GM23248 (cell line): ENCODE measurements at places on chromosomes 5 and 9.

DNA sequence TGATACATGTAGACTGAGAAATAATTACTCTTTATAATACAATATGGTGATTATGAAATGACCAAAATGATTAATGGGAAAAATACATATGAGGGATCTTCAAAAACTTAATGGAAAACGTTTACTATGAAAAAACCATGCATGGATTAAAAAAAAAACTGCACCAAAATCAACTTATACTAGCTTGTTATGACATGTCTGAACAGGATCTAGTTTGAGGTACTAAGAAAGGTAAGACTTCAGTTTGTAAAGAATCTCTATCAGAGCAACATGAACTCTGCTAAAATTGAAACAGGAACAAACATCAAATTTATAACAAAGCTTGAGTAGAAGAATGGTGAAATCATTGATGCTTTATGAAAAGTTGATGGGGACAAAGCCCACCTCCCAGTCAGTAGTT lies 178.0 kb downstream of the SLIT3 start:
- no peak for DNase-seq

GRCh38 chr5:98975223-98975622 lies 46.4 kb upstream of the CHD1 start:
- no peak for DNase-seq

GRCh38 chr9:130421154-130421801 lies 23.5 kb upstream of the ASS1 start:
- DNase-seq, result no peak

DNA sequence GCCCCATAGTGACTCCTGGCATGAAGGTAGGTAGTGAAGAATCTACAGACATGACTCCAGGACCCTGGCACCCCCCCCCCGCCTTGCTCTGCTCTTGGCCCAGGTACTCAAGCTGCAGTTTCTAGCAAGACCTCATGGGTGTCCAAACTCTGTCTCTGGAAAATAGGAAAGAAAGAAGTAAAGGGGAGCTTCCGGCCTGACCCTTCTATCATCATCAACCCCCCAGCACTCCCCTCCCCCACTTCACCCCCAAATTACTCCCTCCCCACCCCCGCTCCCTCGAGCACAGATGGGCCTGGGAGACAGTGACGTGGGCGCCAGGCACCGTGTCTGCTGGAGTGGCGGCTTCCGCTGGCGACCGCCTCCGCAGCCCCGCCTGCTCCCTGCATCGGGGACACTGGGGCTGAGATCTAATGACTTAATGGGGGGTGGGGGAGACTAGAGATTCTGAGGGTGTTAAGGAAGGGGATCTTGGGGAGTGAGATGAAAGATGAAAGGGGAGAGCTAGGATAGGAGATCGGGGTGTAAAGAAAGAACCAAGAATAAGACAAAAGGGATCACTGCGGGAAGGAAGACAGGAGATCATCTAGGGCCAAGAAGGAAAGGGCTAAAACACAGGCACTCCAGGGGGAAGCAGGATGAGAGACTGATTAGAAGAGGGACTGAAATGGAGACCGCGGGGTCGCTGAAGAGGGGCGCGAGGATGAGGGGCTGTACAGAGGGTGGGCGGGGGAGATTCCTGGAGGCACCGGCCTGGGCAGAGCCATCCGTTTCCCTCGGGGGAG lies 1.1 kb upstream of the DNAJB5 start:
- peak; percentile 79 for DNase-seq

DNA sequence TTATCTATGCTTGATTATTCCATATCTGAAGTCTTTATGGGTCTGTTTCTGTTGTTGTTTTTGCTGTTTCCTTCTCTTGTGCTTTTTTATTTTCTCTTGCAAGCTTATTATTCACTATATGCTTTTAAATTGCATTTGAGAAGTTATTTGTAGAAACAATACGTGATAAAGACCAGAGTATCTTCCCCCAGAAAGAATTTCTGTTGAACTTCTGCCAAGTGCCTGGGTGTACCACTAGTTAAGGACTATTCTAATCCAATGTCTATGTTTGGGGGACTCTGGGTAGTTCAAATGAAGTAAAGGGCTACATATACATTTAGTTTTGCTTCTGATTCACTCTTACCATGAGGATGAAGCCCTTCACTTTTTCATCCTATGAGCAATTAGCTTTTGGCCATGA lies 54.3 kb downstream of the SLF1 start:
- DNase-seq, result no peak

DNA sequence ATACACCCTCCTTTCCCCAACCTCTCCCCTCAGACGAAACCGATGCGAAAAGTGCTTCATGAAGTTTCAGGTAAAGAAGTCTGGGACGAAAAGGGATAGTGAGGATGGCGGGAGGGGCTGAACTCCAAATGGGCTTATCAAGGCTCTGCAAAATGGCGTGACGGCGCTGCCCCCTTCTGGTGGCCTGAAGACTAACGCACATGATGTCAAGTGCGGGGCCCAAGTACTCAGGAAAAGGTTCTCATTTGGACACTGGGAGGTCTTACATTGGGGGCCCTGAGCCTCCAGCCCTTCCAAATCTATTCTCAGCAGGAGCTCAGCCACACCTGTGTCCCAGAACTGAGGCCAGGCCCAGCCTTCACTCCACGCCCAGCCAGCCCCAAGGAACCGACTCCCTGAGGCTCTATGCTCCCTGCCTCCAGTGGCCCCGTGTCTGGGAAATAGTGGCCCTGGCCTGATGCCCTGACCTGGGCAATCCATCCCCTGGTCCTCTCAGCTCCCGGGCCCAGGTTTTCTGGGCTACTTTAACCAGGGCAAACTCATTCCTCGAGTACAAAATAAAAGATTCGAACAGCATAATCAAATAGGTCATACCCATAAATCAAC lies 119.9 kb downstream of the KCNIP1 start:
- DNase-seq, result peak; percentile 69

DNA sequence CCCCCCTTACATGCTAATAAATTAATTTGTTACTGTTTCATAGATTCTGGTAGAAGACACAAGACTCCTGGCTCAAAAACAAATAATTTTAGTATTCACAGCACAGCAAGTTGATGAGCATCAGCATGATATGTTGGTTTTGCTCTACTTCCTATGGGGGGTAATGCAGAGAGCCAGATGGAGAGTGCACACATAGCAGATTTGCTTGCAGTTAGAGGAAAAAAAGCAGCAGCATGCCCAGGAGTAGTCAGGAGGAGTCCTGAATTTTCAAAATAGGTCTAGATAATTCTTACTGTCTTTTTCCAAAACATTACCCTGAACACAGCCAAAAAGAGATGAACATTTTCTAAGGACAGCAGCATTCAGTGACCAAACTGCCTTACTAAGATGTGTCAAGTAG lies 261.3 kb downstream of the COX7C start:
- DNase-seq, result no peak

DNA sequence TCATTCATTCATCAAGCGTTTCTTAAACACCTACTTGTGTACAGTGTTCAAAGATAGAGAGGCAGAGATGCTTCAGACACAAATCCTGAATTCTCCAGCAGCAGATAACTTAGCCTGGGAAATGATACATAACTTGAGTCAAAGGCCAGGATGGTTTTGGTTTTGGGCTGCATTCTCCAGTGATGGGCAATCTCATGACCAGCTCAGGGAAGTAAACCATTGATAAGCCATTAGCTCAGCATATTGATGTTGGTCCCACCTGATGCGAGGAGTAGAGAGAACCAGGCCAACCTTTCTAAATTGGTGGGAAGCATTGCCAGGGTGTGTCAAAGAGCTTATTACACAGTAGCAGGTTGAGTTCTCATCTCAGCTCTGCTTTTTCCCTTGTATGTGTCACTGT lies 53.0 kb downstream of the SH3RF2 start:
- DNase-seq, result no peak

DNA sequence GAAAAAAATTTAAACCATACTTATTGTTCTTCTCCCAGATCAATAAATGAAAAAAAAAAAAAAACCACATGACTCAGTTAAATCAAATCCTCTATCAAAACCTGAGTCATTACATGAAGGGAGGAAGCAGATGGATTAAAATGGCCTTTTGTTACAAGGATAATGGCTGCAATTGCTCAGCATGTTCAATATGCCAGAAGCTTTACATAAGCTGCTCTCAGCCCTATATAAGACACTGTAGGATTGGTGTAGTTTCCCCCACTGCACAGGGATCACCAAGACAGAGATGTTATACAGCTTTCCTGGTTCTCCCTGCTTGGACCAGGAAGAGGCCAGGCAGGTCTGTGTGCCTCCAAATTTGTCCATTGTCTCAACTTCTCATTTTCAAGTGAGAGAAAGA lies 101.6 kb upstream of the MAP1B start:
- no peak for DNase-seq

- DNase-seq, result no peak
Observed at GRCh38 chr9:93965830-93966577, 10.8 kb upstream of the BARX1 start.

GRCh38 chr9:38765101-38765500 lies 45.2 kb upstream of the FAM240B start:
- no peak for DNase-seq
